ENCODE measurements at places on chromosomes 16 and 17.

DNA sequence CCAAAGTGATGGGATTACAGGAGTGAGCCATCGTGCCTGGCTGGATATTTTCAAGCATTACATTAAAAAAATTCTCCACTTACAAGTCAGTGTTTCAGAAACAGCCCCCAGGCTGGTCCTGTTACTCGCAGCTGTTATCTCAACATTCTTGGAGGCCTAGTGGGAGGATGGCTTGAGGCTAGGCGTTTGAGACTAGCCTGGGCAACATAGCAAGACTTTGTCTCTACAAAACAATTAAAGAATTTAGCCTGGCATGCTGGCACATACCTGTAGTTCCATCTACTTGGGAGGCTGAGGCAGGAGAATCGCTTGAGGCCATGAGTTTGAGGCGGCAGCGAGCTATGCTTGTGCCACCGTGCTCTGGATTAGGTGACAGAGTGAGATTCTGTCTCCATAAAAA lies 26.5 kb upstream of the SPNS3 start:
- DNase-seq = no peak

GRCh38 chr16:49441366-49441780 lies 67.8 kb downstream of the C16orf78 start:
- peak; percentile 78 for DNase-seq

GRCh38 chr17:64058621-64059020 lies 38.2 kb upstream of the ICAM2 start:
- no peak for DNase-seq

DNA sequence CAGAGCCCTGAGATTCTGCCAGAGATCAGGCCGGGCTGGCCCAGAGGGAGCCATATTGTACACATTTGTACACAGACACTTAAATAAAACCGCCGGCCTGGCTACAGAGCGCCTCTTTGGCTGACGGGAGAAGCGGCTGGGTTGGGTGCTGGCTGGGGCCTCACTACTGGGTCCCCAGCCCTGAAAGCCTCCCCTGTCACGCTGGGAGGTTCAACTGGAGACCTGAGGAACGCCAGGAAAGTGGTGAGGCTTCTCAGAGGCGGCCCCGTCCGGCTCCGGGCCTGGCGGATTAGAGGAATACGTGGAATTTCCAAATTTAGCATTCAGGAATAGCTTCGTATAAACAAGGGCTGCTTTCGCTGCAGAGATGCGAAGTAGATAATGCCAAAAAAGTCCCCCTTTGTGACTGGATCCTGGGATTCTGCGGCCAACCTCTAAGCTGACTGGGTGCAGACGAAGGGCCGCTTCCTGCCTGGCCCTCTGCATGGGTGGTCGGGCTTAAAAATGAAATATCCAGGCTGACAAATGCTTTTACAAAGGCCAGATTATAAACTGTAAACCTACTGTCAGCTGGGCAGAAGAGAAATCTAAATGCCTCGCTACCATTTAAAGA lies 252.4 kb downstream of the IRF8 start:
- DNase-seq = no peak

DNA sequence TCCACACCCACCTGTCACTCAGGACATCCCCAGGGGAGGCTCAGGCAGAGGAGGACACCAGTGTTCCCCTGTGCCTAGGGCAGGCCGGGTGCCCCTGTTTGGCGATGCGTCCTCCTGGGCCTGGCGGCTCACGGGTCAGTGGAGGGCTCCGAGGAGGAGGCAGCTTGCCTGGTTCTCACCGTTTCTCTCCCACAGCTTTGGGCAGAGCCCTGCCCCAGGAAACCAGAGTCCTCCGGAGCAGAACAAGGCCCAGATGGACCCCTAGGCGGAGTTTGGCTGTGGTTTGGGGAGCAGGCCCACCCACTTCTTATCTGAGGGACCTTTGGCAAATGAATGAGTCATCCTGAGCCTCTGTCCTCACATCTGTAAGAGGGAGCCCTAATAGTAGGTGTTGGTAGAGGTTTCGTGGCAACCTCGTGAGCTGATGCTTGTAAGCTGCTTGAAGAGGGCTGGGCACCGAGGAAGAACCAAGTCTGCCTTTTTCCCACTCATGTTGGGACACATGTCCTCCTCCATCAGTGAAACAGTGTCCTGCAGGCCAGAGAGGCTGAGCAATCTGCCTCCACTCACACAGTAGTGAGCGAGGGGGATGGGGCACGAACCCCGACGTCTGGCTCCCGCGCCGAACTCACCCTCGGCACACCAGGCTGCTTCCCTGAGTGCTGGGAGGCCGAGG lies 247.0 kb upstream of the CIBAR2 start:
- DNase-seq = no peak

DNA sequence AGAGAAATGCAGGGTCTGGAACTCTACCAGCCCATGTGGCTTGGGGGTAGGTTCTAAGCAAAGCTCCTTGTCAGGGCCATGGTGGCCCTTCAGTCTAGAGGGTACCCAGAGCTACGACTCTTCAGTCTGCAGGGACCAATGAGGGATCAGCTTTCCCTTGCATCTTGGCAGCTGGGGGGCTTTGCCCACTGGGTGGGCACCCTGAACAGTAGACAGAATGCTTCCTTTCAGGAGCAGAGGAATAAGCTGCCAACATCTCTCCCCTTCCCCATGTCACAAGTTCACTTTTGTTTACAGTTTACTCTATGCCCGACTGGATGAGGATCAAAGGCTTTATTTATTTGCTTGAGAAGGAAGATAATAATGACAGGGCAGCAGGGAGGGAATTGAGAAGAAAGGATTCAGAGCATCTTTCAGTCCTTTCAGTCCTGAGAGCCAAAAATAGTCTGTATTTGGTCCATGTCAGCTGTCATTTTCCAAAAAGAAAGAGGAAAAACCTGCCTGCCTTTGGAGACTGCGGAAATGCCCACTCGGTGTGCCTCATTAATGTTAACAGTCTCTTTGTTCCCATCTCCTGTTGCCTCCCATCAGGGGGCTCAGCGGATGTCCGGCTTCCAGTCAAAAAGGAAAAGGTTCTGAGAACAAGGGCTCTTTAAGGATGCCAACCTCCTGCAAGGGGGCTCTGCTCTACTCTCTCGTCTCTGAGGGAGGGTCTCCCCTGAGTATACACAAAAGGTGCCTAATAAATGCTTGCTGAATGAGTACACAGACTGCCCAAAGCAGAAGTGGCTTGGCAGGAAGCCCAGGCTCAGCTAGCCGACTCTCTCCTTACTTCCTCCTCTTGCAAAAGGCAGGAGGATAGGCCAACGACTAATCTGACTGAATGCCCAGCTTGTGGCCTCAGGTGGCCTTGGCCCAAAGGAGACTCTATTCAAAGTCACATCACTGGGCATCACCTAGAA lies 17.1 kb downstream of the TRAF4 start:
- no peak for DNase-seq

DNA sequence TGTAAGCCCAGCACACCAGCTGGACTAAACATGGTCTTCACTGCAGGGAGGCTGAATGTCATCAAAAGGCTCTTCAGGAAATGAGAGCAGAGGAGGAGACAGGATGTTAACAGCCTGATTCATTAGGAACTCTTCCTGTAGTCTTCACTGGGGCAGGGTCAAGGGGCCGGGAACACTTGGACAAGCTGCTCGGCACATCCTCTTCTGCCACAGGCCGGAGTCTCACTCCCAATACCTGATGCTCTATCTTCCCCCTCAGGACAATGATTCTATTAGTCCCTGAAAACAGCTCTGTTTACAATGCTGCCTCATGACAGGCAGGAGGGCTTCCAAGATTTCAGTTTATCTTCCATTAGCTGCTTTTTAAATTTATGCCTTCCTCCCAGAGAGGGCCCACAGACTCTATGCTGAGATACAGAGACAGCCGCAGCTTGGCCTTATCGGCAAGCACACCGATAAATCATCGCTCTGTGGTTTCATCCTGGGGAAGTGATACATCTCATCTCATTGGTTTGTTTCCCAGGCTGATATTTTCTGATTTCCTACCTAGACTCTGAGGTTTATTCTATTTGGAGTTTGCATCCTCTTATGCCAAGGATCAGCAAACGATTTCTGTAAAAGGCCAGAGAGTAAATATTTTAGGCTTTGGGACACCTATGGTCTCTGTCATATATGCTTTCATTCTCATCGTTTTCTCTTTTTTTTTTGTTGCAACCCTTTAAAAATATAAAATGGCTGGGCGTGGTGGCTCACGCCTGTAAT lies 214.0 kb upstream of the ASIC2 start:
- no peak for DNase-seq

DNA sequence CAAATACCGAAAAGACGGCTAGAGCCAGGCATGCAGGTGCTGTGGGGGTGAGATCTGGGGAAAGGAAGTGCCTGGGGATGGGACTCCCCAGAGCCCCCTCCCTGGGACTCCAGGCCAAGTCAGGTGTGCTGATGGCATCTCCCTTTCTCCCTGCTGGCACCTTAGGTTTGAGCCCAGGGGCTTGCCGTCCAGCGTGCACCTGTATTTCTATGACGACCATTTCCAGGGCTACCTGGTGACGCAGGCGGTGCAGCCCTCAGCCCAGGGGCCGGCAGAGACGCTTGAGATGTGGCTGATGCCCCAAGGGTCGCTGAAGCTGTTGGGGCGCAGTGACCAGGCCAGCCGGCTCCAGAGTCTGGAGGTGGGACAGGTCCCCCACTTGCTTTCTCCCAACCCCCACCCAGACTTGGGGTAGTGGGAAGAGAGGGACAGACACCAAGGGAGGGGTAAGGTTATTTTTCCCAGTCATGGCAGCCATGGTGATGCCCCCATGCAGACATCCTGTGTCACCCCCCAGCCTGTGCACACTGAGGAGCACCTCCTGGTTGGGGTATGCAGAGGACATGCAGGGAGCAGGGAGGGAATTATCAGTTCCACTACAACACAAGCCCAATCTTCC lies 11.1 kb downstream of the XYLT2 start:
- no peak for DNase-seq

GRCh38 chr16:12757546-12757945 lies 46.1 kb downstream of the CPPED1 start:
- DNase-seq = no peak

DNA sequence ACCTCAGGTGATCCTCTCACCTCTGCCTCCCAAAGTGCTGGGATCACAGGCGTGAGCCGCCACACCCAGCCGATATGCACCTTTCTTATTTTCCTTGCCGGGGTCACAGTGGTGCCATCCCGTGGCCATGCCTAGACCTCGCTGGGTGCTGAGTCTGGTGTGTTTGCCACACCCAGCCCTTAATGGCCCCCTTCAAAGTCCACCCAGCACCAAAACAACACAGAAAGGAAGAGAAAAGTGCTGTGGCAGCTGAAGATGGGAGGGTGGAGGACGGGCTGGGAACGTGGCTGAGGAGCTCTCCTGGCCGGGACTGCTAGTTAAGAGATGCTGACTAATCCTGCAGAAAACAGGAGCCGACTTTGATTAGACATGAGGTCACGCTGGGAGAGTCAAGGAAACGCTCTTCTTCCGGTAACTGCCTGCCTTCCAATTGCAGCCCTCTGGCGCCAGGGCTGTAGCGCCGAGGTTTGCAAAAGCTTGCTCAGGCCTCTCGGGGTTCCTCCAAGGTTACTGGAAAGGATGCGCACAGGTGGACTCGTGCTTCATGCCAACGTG lies 10.9 kb downstream of the SLC43A2 start:
- no peak for DNase-seq
